ENCODE measurements at places on chromosomes 5 and 9. TPM values are rescaled to one million over a fixed set of nuclear protein-coding genes. Genes with fewer than 3 reads are reported as not detected.

DNA sequence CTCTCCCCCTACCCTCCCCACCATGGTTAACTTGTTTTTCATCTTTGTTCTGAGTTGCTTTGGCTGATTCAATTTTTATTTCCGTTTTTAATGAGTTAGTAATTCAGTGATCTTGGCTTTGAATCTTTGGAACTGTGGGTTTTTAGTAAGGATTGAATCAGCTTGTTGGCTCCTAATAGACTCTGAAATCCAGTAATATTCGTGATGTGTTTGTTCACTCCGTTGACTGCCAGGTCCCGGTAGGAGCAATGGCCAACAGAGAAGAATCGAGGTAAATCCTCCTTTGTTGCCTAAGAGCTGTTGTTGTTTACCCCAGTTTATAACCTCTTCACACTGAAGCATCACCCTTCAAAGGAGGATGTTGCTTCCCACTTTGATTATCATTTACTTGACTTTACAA is 92.7 kb downstream of the PCSK1 start:
- H3K27me3 ChIP-seq, result no peaks in the 10 kb centered on the region
- no peaks in the 10 kb centered on the region for H3K36me3 ChIP-seq
- no peak overlapping the region for H3K4me3 ChIP-seq

- H3K27ac ChIP-seq, result no peak overlapping the region
- H3K4me1 ChIP-seq, result peaks cover 11% of the 10 kb centered on the region
- no peaks in the 10 kb centered on the region for H3K36me3 ChIP-seq
- H3K4me3 ChIP-seq, result no peak overlapping the region
- H3K27me3 ChIP-seq, result no peaks in the 10 kb centered on the region
- DNase-seq, result peak; percentile 88
Observed at GRCh38 chr9:99299211-99300102, 77.4 kb downstream of the SEC61B start.

DNA sequence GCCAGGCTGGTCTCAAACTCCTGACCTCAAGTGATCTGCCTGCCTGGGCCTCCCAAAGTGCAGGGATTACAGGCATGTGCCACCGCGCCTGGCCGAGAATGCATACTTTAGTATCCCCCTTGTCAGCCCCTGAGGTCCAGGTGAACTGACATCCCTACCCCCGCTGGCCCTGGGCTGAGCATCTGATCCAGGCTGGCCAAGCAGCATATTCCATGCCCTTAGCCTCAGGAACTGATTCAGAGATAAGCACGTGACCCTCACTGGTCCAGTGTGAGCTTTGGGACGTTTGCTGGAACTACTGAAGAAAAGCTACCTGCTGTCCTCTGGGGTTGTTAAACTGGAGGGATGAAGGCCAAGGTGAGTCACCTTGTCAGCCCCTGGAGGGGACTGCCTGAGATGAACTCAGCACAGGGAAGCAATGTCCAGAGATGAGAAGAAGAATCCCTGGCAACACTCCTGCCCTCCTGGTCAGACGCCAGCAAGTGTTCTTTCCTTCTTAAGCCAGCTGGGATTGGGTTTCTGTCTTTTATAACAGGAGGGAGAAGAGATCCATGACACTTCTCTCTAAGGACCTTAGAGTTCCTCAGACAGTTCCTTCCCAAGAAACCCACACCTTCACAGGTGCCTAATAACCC is 59.1 kb upstream of the FBXW11 start:
- H3K27me3 ChIP-seq, result no peaks in the 10 kb centered on the region
- no peak for DNase-seq
- peaks cover 40% of the 10 kb centered on the region for H3K36me3 ChIP-seq

GRCh38 chr9:99140685-99141314 is 35.9 kb downstream of the TGFBR1 start:
- no peaks in the 10 kb centered on the region for H3K27me3 ChIP-seq
- H3K36me3 ChIP-seq, result peaks cover 44% of the 10 kb centered on the region
- H3K4me1 ChIP-seq, result no peaks in the 10 kb centered on the region
- H3K27ac ChIP-seq, result no peak overlapping the region
- no peak for DNase-seq

Gene PCDHA1
- not detected for total RNA-seq

Gene PPP3R2
- not detected for total RNA-seq
